ENCODE measurements at places on chromosomes 5 and 9.

- DNase-seq = no peak
Observed at GRCh38 chr5:40483316-40483715, 196.4 kb upstream of the PTGER4 start.

DNA sequence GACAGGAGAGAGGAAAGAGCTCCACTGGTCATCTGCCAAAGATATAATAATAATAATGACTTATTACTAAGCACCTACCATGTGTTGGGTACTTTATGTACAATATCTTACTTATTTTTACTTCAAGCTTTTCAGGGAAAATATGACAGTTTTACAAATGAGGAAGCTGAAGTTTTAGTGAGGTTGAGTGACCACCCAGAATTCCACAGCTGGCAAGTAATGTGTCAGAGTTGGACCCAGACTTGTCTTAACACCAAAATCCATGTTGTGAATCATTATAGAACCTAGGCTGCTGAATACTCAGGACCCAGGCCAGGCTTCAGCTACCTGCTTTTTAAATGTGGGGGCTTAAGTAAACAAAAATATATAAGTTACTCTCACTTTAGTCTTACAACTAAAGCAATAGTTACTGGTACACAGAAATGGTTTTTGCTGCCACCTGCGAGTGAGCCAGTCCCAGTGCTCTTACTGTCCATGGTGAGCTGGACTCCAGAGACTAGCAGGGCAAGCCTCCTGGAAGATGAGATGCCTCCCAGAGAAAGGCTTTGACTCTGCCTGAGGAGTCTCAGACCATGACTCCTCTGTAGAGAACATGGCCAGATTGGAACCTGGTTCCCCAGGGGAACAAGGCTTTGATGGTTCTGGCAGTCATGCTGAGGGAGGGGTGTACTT lies 29.9 kb downstream of the RUSC2 start:
- DNase-seq = no peak

GRCh38 chr5:5188376-5189050 lies 48.4 kb downstream of the ADAMTS16 start:
- DNase-seq = no peak

- DNase-seq = no peak
Observed at GRCh38 chr5:160629003-160629402, 207.3 kb downstream of the PTTG1 start.

GRCh38 chr9:20378851-20379250 lies 243.4 kb downstream of the MLLT3 start:
- DNase-seq = no peak

DNA sequence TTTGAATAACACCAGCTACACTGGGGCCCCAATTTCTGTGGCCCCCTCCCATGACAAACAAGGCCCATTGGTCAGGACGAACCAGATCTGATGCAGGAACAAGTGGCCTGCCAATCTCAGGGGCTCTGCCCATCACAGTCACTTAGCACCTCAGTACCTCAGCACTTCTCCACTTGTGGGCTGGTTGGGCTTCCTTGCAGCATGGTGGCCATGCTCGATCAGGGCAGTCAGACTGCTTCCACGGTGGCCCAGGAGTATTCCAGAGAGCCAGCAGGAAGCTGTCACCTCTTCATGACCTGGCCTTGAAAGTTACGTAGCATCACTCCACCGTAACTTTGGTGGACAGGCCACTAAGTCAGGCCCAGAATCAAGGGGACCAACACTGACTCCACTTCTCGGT lies 206.5 kb downstream of the AUH start:
- DNase-seq = no peak

DNA sequence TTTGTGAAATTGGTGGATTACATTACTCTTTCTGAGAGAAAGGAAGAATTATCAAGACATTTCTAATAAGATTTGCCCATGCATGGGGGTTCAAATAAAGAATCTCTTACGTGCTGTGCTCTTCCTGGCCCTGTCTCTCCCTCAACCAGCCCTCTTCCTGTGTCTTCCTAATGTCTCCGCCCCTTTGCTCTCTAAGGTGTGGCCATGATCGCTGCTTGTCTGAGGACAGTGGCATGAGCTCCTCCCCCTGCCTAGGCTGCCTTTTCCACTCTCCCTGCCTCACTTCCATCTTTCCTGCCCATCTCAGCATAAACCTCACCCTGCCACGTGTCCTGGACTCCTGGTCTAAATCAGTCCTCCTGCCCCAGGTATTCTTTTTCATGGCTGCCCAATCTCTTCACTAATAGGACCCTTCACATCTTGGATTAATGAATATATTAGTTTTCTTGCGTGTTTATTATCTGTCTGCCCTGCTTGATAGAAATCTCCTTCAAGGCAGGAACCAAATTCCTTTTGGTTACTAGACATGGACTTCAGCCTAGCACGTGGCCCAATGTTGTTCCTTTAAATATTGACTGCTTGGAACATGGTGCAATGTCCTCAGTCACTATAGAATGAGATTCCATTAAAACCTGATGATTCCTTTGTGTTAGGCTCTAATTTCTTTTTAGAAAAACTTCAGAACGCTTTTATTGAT lies 122.3 kb downstream of the MTRR start:
- DNase-seq = no peak

GRCh38 chr5:107969847-107970246 lies 299.1 kb upstream of the EFNA5 start:
- no peak for DNase-seq

- DNase-seq = peak; percentile 26
Observed at GRCh38 chr5:112306956-112307355, 112.1 kb downstream of the EPB41L4A start.

- DNase-seq = no peak
Observed at GRCh38 chr9:80673496-80673895, 1015.9 kb downstream of the TLE1 start.

- DNase-seq = no peak
Observed at GRCh38 chr5:179796877-179797608, 3.3 kb downstream of the LTC4S start.

- DNase-seq = no peak
Observed at GRCh38 chr5:72677447-72677846, 139.0 kb upstream of the TNPO1 start.

GRCh38 chr9:123191680-123192079 lies 76.7 kb downstream of the STRBP start:
- DNase-seq = no peak

- DNase-seq = no peak
Observed at GRCh38 chr5:107012371-107012770, 658.4 kb downstream of the EFNA5 start.

DNA sequence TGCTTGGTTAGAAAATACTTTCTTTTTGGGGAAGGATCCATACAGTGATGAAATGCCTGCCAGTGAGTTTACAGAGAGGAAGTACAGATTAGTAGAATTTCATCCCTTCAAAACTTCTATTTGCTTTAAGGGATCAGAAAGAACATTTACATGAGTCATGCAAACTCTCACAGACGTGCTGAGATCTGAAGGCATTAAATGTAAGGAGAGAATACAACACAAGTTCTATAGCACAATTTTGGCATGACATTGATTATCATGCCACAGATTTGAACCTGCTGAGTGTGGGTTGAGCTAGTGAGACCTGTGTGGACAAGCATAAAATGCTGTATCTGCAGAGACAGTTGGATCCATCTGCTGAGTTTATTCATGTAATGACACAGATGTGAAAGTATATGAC lies 613.6 kb upstream of the SEMA6A start:
- DNase-seq = no peak
